SJSA1 (cell line): ENCODE measurements at places on chromosomes 5 and 9.

- DNase-seq: no peak
Observed at GRCh38 chr5:38607930-38608564, 51.6 kb upstream of the LIFR start.

DNA sequence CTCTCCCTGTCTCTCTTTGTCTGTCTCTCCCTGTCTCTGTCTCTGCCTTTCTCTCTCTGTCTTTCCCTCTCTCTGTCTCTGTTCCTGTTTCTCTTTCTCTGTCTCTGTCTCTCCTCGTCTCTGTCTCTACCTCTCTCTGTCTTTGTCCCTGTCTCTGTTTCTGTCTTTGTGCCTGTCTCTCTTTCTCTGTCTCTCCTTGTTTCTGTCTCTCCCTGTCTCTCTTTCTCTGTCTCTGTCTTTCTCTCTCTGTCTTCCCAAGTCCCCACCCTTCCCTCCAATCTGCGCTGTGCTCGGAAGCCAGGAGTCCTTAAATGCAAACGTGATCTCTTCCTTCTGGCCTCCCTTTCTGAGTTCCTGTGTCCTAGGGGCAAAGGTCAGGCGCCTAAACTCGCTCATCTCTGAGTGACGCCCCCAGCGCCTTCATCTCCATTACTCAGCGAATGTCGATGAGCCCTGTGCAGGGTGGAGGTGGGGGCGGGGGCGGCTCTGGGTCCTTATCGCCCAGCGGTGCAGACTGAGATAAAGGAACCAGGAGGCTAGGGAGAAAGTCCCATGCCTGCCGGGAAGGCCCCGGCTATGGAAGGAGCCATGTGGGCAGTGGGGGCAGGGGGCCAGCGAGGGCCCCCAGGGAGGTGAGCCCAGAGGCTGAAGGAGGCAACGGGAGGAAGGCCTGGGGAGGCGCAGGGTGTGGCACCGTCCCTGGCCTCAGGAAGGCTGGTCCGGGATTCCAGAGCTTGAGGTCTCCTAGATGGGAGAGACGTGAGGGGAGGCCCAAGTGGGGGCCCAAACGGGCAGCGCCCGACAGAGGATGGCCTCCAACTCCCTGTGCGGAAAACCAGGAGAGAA is 1.5 kb upstream of the SLC6A19 start:
- DNase-seq: no peak

DNA sequence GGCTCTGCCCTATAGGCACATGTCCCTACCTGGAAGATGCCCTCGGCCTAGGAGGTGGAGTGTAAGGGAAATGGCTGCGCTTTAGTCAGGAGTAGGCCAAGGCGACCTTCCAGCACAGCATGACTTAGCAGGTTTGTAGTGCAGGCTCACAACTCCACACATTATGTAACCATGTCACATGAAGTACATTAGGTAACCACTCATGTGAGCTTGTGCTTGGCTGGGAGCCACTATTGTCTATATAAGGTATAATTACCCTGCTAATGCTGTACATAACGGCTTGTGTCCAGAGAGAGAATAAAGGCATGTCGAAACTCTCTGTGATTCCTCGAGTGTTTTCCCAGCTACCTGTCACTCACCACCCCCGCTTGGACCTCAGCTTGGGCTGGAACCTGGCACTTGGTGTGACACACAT is 74.9 kb downstream of the CAMK4 start:
- DNase-seq: no peak

DNA sequence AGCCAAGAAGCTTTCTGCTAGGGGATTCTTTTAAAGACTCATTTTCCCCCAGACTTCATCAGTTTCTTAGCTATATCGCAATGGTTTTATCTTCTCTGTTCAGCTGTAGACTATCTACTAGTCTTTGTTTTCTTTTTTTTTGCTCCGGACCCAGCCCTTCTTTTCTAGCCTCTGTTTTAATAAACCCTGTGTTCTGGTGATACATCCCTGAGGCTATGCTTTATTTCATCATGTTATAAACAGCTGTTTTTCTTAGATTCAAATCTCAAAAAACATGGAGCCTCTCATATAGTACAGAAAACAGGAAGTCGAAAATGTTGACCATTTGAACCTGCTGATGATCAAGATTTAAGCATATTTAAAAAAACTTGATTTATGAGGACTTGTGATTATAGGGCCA is 37.8 kb downstream of the SCGB3A1 start:
- DNase-seq: no peak

- no peak for DNase-seq
Observed at GRCh38 chr9:121881920-121882500, 211.1 kb downstream of the TTLL11 start.

DNA sequence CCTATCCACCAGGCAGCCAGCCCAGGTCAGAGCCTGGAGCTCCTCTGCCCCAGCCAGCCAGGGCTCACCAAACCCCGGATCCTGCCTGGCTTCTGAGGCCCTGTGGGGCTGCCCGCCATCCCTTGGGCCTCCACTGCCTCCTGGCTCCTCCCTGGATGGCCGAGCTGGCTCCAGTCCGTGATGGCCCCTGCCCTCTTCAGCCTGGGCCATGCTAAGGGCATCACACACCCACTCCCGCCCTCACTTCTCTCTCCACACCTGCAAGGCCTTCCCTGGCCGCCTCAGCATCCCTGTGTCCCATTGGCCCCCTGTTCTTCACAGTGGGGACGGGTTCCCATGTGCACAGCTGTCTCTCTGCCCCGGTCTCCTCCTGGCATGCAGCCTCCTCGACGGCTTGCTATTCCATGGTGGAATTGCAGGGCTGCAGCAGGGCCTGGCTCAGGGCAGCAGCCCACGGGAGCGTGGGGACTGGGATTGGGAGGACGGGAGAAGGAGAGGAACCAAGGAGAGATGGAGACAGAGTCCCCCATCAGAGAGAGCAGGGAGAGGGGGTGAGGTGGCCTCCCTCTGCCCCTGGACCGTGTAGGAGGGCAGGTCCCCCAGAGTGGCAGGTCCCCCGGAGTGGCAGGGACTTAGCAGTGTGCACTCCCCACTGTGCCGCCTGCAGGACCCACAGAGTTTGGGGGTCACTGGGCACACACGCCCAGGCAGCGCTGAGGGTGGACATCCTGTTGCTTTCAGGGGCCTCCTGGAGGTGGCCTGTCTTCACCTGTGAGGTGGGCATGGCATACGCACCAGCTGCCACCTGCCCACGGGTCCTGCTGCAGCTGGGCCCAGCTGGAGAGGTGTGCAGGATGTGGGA is 16.7 kb upstream of the RNU6ATAC start:
- DNase-seq: no peak

DNA sequence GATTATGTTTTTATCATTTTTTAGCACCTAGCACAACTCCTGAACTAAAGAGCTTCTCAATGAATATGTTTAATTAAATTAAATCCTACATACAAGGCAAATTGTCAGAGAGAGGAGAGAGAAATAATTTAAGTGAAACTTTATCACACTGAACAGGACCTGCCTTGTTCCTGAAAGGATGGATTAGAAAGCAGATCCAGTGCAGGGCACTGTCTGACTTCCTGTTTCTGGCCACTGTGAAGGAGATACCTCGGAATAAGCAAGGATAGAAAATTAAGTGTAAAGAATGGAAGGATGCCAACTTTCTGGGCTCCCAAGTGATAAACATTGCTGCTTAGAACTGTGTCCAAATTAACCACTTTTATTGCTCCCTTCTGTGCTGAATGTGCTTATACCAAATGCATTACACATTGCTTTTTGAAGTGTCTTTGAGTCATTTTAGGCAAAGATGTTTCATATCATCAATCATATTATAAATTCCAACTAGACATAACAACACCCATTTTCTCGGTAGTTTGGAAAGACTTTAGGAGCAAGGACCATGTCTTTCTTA is 89.1 kb upstream of the SPDL1 start:
- DNase-seq: no peak

GRCh38 chr5:95283022-95283615 is 1.8 kb downstream of the MCTP1 start:
- no peak for DNase-seq

GRCh38 chr9:114278881-114279570 is 43.9 kb upstream of the ORM1 start:
- peak; percentile 92 for DNase-seq

- no peak for DNase-seq
Observed at GRCh38 chr9:132832171-132832881, 45.8 kb downstream of the AK8 start.

DNA sequence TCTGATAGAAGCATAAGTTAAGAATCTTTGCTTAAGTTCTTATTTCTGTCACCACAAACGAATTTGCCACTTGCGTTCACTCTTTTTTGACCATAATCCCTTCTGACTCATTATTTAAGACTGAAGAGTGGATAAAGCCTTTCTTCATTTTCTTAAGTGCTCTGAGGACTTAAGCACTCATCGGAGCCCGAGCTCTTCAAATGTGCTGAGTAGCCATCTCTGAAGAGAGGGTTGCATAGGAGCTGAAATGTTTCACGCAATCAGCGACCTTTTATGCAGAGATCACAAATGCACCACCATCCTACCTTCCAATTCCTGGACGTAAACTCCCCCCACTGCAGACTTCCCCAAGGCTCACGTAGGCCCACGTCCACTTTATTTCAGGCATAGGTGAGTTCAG is 699.2 kb downstream of the IRX1 start:
- no peak for DNase-seq

DNA sequence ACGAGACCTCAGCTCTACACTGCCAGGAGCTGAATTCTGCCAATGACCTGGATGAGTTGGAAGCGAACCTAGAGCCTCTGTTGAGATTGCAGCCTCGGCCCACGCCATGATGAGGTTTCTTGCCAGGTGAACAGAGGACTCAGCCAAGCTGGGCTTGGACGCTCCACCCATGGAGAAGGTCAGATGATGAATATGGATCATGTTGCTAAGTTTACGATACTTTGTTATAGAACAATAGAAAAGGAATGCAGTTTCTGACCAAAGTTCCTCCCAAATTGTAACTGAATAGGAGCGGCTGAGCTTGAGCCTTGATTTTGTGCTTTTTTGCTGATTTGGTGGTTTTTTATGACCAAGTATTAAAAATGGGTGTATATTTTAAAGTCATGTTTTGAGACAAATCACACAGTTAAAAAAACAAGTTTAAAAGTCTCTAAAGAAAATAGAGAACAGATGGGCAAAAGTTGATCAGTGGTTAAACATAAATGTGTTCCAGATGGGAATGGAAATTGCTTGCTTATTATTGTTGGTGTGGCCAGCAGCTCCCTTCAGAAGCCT is 32.9 kb downstream of the ROPN1L start:
- peak; percentile 75 for DNase-seq

DNA sequence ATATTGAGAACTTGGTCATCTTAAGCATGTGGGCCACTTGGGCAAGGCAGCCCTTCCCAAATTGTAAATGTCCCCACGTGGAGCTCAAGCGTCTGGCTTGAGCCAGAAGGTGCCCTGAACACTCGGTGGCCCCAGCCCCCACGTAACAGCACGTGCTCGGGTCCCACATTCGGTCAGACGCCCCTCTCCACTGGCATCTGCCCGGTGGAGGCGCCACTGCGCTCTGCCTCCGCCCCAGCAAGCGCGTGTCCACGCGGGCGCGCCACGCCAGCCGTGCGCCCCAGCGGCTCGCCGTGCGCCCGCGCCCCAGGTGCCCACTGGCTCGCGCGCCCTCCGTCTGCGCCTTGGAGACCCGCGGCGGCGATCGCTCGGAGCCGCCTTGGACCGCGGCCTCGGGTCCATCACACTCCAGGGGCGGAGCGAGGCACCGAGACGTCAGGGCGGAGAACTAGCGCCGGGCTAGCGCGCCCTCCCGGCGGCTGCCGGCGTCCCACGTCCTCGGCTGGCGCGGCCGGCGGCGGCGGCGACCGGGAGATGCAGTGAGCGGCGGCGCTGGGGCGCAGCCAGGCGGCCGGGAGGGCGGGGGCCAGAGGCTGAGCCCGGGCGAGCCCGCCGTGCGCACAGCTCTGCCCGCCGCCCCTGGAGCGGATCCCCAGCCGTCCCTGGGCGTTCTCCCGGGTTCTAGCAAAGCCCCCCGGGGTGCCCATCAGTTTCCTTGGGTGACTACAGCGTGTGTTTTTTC is at the start of gene PALM2AKAP2:
Gene PALM2AKAP2 (plus strand): TSS at position 488 of the 742 bp plus-strand sequence. CDS start 291 bp downstream, outside the sequence.
- DNase-seq: peak; percentile 75

- no peak for DNase-seq
Observed at GRCh38 chr5:79269733-79270166, 33.8 kb downstream of the JMY start.

DNA sequence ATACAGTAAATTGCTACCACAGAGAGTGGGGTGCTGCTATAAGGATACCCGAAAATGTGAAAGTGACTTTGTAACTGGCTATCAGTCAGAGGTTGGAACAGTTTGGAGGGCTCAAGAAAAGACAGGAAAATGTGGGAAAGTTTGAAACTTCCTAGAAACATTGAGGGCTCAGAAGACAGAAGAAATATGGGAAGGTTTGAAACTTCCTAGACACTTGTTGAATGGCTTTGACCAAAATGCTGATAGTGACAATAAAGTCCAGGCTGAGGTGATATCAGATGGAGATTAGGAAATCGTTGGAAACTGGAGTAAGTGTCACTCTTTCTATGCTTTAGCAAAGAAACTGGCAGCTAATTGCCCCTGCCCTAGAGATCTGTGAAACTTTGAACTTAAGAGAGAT is 1158.6 kb upstream of the CDH6 start:
- no peak for DNase-seq

GRCh38 chr9:107734256-107735013 is 244.9 kb upstream of the KLF4 start:
- DNase-seq: no peak

GRCh38 chr5:160665460-160665859 is 186.6 kb downstream of the ATP10B start:
- no peak for DNase-seq

- DNase-seq: no peak
Observed at GRCh38 chr5:37664551-37664950, 175.3 kb downstream of the GDNF start.

GRCh38 chr9:6907772-6908381 is 150.1 kb downstream of the KDM4C start:
- no peak for DNase-seq

- DNase-seq: no peak
Observed at GRCh38 chr5:10737880-10738279, 23.2 kb downstream of the DAP start.

GRCh38 chr9:118222375-118222774 is 518.2 kb downstream of the TLR4 start:
- no peak for DNase-seq

- no peak for DNase-seq
Observed at GRCh38 chr5:37047947-37048346, 171.4 kb downstream of the NIPBL start.

DNA sequence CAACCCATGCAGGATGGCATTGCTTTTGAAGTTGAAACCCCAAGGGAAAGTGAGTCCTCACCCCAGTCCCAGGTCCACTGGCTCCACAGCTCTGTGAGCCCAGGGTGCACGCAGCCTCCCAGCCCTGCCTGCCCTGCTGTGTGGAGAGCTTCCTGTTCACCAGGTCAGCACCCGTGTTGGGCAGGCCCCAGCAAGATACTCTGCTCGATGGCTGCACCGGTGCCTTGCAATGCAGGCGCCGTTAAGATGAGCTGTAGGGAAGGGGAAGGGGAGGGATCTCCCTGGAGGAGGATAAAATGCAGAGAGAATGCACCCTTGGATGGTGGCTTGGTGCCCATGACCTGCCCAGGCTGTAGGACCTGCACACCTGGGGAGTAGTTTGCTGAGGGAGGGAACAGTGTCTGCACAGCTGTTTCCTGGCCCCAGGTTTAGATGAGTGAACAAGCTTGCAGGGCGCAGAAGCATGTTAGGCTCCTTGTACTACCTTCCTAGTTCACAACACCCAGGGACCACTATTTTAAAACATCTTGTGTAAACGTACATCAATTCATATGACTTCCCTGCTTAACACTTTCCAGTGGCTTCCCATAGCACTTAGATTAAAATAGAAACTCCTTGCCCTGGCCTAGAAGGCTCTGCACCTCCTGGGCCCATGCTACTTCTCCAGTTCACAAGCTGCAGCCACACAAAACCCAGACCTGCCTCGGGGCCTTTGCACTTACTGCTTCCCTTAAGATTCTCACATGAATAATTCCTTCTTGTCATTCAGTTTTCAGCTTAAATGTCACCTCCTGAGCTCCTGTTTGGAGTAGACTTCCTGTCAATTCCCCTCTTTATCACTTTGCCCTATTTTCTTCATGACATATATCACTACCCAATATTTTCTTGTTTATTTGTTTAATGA is 19.6 kb downstream of the FAT2 start:
- no peak for DNase-seq
